Hematopoietic multipotent progenitor cell treated with erythropoietin and hydrocortisone succinate and interleukin-3 and kit ligand, for 15 days (in vitro differentiated cells): ENCODE measurements at places on chromosomes 3 and 15.

DNA sequence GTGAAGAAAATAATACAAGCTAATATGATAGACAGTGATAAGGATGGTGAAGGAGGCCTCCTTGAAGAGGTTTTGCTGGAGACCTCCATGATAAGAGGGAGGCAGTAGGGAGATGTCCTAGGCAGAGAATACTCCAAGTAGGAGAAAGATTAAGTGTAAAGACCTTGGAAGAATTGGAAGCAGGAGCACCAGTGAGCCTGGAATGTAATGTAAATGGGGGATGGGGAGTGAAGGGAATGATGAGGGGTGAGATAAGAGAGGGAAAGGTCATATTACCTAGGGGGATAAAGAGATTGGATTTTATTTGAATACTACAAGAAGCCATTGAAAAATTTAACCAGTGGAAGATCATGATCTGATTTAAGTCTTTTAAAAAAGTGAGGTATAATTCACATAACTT lies 41.7 kb upstream of the ARL14 start:
- DNase-seq, result no peak

DNA sequence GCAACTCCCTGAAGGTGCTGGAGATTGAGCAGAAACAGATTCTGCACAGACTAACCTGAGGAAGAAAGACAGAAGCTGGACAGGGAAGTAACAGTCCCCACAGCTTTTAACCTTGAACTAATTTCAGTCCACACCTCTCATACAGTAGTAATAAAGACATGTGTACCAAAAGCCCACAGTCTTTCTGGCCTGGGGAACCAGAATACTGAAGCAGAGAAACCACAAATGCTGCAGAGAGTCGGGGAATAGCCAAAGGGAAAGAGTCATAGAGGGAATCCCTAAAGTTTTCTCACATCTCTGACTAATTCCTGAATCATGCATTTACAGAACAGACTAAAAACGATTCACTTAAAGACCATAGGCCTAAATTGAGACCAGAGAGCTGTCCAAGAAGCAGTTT lies 503.4 kb upstream of the NECTIN3 start:
- no peak for DNase-seq

DNA sequence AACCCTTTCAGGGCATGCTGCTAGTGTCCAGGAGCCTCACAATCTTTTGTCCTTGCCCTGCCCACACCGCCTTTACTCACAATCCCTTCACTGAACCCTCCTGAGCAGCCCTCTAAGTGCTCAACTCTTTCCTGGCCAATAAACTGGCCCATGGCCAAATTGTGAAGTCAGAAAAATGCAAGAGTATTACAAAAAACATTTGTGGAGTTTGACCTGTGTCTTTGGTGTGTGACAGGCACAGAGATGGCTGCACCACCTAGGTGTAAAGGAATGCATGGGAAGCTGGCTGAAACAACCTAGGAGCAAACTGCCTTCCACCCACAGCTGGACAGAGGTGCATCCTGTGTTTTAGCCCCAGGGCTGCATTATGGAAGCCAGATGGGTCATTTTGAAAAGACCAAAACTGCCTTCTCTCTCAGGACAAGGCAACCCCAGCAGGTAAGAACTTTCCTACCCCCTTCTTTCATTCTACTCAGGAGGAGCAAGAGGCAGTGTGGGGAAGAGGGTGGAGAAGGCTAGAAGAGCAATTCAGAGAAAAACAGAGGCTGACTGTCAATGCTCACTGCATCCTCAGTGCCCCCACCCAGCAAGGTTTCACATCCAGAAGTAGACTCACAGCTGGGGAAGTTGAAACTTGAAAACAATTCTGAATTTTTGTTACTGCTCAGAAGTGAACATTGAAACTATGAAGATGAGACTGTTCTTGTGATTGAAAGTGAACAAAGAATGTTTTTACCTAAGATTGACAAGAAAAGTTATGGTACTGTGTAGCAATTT lies 78.6 kb downstream of the TRIM42 start:
- no peak for DNase-seq

DNA sequence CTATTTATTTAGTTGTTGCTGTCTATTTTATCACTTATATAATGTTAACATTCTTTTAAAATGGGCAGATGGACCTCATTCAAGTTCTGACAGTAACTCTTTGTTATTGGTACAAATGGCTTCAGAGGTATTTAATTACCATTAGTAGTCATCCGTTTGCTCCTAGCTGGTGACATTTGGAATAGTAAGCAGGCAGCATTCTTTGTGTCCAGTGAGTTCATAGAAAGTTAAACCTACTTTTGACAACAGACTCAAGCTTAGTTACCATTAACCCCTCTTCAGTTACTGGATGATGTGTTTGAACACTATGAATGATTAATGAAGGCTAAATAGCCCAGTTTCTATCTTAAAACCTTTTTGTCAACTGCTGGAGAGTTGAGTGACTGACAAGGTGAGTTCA lies 500.7 kb upstream of the ATP11B start:
- no peak for DNase-seq

DNA sequence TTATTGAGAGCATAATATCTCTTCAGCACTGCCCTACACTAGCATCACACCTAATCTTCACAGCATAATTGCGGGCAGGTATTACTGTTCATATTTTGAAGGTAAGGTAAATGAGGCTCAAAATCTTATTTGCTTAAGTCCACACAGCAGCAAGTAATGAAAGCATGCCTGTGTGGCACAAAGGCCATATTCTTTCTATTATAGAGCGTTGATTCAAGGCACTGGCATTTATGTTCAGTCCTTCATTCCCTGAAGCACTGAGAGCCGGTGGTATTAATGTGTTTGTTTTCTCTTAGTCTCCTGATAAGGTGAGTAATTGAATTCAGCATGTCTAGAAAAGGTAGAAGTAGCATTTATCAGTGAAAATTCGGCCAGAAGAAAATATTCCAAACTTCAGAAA lies 231.2 kb downstream of the BBX start:
- DNase-seq, result no peak

DNA sequence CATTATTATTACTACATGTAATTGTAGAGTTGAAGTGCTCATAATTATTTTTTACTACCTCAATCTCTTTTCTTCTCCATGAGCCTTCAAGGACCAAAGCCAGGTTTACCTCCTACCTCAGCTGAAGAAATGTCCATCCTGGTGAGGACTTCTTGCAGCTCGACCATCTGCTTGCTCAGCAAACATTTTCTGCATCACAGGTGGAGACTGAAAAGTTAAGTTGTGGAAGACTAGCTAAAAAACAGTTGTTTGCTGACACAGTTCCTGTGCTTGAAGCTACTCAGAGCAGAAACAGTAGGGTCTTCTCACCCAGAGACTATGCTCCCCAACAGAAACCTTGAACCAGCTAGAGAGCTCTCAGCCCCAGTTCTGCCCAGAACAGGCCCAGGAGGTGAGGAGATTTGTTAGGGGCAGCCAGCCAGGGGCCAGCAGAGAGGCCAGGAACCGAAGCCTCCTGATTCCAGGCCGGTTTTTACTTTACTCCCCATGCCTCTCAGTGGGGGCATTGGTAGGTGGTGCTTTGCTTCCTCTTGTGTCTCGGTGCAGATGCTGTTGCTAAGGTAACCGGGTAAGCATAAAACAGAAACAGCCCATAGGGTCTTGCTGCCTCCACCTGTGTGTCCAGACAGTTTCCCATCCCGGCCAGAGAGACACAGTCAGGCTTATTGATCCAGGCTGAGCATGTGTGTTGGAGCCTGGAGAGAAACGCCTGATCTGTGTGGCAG lies 54.9 kb downstream of the CCNL1 start:
- DNase-seq, result no peak

DNA sequence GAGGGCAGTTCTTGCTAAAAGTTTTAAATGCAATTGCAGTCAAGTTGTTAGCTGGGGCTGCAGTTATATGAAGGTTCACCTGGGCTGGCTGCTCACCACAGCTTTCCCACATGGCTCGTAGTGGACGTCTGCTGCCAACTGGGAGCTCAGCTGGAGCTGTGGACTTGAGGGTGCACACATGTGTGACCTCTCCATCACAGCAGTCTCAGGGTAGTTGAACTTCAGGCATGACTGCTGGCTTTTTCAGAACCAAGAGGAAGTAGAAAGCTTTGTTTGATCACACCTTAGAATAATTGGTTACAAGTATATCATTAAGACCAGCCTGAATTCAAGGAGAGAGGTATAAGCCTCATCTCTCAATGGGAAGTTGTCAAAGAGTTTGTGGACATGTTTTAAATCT lies 74.1 kb downstream of the CHL1 start:
- DNase-seq, result no peak

GRCh38 chr3:98702166-98702565 lies 61.0 kb upstream of the ST3GAL6 start:
- DNase-seq, result no peak

GRCh38 chr15:58425185-58425584 lies 6.6 kb upstream of the LIPC start:
- no peak for DNase-seq

DNA sequence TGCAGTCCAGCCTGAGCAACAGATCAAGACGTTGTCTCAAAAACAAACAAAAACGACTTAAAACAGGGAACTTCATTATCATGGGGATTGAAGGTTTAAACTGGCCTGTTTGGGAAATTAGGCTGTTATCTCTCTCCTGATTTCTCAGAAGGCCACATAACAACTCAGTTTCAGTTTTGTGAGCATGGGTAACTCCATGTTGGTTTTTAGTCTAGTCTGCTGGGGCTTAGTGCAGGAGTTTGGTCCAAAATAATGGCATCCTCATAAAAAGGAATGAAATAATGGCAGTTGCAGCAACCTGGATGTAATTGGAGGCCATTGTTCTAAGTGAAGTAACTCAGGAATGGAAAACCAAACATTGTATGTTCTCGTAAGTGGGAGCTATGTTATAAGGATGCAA lies 2.3 kb upstream of the ZNF280D start:
- DNase-seq, result no peak

GRCh38 chr3:127689266-127689860 lies 16.6 kb downstream of the ABTB1 start:
- no peak for DNase-seq

DNA sequence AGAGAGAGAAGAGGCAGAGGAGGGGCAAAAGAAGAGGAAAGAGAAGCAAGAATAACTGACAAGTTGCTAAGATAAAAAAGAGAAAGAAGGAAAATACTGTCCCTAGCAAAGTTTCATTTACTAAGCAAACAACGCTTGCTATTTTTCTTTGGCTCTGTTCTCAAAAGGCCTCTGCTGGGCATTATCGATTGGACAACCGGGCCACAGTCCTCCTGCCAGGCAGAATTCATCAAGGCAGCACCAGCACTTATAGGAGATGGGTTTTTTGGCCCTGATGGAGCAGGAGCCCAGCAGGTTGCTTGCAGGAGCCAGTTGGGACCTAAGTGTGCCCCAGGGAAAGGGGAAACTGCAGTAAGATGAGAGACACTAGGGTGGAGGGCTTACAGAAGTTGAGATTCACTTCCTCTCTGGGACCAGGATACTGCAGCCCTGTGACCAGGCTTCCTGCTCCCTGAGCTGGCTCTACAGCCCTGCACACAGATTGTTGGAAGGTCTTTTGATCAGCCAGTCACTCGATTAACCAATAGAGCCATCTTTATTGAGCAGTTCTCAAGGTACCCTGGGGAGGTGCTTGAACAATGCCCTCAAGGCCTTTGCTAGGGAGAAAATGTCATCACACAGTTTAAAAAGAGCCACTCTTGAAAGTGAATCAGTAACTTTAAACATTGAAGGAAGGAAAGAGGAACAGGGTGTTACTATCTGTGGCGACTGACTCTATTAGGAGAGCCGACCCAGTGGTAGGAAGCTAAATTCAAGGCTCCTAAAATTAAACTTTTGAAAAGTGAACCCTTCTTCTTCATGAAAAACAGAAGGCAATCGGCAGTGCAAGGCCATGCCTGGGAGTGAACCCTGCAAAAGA lies 28.8 kb upstream of the GLCE start:
- no peak for DNase-seq

- no peak for DNase-seq
These were observed 86.6 kb upstream of the HES1 start for GRCh38 chr3:194049394-194049793.

- DNase-seq, result no peak
These were observed 432.2 kb downstream of the UNC13C start for GRCh38 chr15:54410481-54410880.

GRCh38 chr3:102476198-102476597 lies 41.4 kb downstream of the ZPLD1 start:
- DNase-seq, result no peak

DNA sequence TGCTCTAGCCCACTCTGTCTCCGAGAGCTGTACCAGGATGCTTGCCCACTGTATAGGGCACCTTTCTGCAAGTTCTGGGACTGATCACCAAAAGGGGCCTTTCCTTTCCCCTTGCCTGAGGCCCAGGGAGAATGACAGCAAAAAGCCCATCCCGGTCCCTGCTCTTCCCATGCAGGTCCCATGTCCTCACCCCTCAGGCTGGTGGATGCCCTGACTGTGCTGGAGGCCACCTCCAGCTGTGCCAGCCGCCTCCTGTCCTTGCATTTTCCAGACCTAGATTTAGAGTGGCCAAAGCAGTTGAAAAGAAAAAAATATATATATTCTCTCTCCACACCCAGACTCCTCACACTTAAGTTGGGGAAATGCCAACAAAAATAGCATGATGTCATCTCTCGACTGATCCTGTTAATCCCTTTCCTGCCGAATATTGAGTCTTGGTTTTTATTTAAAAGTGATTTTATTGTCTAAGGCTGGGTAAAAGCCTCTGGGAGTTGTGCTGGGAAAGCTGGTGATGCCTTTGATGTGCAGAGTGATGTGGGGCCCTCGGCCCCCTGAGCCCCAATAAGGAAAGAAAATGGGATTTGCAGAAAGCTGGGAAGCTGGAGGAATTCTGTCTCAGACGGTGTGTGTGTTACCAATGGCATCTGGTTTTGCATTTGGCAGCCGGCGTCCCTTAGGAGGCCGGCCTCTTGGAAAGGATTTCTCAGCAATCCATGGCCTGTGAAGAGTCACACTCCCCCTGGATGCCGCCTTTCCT lies 29.3 kb upstream of the TPM1 start:
- DNase-seq, result no peak

DNA sequence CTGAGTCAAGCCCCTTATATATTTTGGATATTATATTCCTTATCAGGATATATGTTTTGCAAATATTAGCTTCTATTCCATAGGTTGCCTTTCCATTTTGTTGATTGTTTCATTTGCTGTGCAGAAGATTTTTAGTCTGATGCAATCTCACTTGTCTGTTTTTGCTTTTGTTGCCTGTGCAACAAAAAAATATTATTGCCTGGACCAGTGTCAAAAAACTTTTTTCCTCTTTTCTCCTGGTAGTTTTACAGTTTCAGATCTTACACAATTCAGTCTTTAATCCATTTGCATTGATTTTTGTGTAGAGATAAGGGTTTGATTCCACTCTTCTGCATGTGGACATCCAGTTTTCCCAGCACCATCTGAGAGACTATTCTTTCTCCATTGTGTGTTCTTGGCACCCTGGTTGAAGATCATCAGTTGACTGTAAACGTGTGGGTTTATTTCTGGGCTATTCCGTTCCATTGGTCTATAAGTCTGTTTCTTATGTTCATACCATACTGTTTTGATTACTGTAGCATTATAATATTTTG lies 228.9 kb upstream of the NR2E3 start:
- no peak for DNase-seq

- DNase-seq, result no peak
These were observed 31.3 kb downstream of the RPL39L start for GRCh38 chr3:187107989-187108388.
